ENCODE measurements at places on chromosomes 2 and 18.

- no peak for DNase-seq
Observed at GRCh38 chr2:86038291-86039081, 67.2 kb downstream of the POLR1A start.

GRCh38 chr2:120622886-120623753 is 112.5 kb upstream of the GLI2 start:
- DNase-seq: no peak

DNA sequence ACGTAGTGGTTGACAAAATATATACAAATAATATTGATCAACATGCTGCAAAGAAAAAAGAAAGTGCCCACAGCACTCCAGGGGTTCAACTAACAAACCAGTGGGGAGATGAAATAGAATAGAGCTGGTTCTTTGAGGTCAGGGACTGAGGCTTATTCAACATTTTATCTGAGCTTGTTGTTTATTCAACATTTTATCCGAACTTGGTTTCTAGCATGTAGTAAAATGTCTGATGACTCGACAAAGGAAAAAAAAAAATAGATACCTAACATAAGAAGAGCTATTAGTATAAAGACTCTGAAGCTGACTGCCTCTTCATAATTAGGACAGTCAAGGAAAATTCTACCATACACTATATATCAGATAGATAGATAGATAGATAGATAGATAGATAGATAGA is 440.9 kb downstream of the NRXN1 start:
- no peak for DNase-seq

DNA sequence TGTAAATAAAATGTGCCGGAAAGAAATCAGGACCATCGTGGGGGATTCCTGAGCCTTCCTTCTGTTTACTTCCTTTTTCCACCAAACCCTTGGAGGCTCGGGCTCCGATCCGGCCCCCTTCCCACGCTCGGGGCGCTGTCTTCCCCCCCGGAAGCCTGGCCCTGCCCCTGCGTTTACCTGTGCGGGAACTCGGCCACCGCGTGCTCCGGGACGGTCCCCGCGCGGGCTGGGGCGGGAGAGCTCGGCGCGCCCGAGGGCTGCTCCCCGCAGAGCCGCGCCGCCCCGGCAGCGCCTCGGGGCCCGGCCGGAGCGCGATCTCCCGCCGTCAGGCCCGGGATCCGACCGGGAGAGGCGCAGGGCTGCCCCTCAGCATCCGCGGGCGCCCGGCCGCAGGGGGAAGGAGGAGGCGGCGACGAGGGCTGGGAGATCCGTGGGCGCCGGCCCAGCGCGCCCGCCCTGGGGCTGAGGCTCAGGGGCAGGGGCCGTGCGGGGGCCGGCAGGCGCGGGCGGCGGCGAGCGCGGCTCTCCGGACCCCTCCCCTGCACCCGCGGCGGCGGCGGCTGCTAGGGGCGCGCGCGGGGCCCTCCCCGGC is 435 bp downstream of the ADCY3 start:
- no peak for DNase-seq

GRCh38 chr18:50751947-50752346 is 67.9 kb downstream of the MRO start:
- no peak for DNase-seq

All from retinal pigment epithelial cell (primary cell).